Heart left ventricle (tissue), 16 donors: ENCODE measurements at places on chromosomes 7 and 10. TPM values are rescaled to one million over a fixed set of nuclear protein-coding genes. Genes with fewer than 3 reads are reported as not detected.

The ENTPD1 gene
- 10.5 TPM for total RNA-seq

DNA sequence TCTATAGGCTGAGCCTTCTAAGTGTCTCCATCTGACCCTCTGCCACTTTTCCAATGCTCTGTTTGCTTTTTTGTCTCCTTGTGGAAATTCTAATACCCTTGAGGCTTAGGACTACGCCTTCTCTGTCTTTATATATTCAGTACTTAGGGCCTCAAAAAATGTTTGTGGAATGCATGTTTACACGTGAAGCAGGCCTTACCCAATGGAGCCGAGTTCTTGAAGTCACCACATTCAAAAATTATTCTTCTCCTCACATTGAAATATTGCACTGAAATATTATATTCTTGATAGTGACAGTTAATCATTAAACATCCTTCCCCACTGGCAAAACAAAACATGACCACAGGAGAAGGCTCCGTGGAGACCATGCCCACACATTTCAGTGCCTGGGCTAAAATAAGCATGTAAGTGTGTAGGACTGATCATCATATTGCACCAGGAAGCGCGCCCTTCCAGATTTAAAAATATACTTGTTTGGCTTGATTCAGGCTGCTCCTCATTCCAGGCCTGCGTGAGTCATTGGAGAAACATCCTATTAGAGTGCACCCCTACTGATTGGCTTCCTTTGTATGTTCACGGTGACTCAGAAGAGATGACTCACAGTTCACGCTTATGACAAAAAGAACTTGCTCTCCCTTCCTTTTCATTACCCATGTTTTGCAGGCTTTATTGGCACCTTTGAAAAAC is 307.4 kb upstream of the AOAH start:
- H3K4me3 ChIP-seq = no peak overlapping the region
- peak overlapping the region; percentile 78 for H3K27ac ChIP-seq

The OR2A1 gene
- not detected for total RNA-seq

DNA sequence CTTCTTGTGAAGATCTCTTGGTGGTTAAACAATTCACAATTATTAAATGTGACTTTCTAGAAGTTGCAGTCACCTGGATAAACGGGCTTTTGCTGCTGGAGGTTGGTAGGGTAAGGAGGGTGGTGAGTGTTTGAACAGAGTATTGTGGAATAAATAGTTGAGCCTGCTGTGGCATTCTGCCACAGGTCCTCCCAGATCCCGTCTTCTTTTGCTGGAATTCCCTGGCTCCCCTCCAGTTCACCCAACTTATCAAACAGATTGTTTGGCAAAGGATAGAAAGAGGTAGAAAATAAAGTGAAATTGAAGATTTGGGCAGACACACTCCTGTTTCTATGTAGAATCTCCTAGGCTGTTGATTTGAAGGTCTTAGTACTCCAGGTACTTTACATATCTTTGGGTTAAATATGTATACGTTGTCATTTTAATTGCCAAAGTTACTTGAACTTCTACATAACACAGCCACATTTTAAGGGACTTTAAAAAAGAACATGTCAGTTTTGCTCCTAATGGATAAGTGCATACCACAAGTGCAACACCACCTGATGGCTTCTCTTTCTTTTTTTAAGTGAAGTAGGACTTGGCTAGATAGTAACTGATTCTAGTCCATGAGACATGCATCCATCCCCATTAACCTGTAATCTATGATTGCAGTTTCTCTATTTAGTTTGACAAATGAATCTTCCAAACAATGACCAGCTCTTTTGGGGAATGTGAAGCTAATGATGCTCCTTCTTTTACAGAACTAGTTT is 83.0 kb downstream of the ARL4A start:
- H3K4me3 ChIP-seq = no peak overlapping the region
- H3K27me3 ChIP-seq = no peaks in the 10 kb centered on the region
- DNase-seq = peak; percentile 31
- H3K4me1 ChIP-seq = no peaks in the 10 kb centered on the region

GRCh38 chr10:30750971-30751677 is 121.6 kb upstream of the LYZL2 start:
- H3K36me3 ChIP-seq = no peaks in the 10 kb centered on the region
- H3K27me3 ChIP-seq = no peaks in the 10 kb centered on the region
- peaks cover 23% of the 10 kb centered on the region for H3K4me1 ChIP-seq
- DNase-seq = no peak

DNA sequence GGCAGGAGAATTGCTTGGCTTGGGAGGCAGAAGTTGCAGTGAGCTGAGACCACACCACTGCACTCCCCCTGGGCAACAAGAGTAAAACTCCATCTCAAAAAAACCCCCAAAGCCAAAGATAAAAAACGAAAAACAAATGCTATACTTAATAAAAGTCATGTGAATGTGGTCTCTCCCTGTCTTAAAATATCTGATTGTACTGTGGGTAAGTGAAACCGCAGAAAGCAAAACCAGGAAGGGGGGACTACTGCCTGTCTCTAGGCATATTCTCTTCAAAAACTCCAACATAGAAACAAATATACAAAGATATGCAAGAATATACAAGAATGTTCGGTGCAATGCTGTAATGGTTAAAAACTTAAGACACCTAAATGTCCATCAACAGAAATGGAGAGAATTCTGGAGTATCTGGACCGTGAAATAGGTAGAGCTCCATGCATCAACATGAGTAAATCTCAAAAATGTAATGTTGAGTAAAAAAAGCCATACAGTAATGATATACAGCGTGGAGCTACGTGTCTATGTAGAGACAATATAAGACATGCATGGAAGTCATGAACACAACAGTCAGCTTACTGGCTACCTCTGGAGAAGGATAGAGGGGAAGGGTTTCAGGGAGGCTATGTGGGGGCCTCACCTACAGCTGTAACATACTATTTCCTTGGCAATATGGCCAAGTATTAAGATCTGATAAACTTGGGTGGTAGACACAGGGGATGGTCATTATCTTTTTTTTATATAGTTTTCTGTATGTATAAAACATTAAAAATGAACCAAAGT is 2.1 kb downstream of the ZNF394 start:
- peaks cover 25% of the 10 kb centered on the region for H3K4me1 ChIP-seq
- no peaks in the 10 kb centered on the region for H3K27me3 ChIP-seq
- peaks cover 58% of the 10 kb centered on the region for H3K36me3 ChIP-seq

GRCh38 chr10:7152341-7152740 is 258.5 kb downstream of the SFMBT2 start:
- no peak overlapping the region for H3K4me3 ChIP-seq
- DNase-seq = no peak
- H3K27me3 ChIP-seq = no peaks in the 10 kb centered on the region
- no peak overlapping the region for H3K27ac ChIP-seq
- H3K4me1 ChIP-seq = no peaks in the 10 kb centered on the region
- no peaks in the 10 kb centered on the region for H3K36me3 ChIP-seq

DNA sequence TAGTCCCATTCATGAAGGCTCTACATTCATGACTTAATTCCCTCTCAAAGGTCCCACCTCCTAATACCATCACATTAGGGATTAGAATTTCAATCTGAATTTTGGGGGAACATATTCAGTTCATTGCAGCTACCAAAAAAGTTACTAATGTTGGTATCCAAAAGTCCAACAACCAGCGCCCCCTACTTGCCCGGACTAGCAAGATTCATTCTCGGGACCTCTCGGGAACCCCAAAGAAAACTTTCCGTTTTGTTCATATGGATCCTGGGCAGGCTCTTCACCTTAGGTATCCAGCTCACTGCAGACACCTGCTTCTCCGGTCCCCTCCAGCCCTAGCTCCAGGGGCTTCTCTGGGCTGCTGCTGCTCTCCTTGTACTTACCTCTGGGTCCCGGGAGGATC is 8.9 kb upstream of the GRK5 start:
- no peaks in the 10 kb centered on the region for H3K36me3 ChIP-seq
- DNase-seq = no peak
- H3K27me3 ChIP-seq = no peaks in the 10 kb centered on the region
- H3K4me3 ChIP-seq = no peak overlapping the region

GRCh38 chr7:6730343-6730633 is 23.5 kb upstream of the ZNF12 start:
- peak overlapping the region; percentile 94 for H3K4me3 ChIP-seq
- no peak for DNase-seq
- H3K4me1 ChIP-seq = no peaks in the 10 kb centered on the region
- H3K36me3 ChIP-seq = peaks cover 31% of the 10 kb centered on the region
- H3K27me3 ChIP-seq = no peaks in the 10 kb centered on the region

DNA sequence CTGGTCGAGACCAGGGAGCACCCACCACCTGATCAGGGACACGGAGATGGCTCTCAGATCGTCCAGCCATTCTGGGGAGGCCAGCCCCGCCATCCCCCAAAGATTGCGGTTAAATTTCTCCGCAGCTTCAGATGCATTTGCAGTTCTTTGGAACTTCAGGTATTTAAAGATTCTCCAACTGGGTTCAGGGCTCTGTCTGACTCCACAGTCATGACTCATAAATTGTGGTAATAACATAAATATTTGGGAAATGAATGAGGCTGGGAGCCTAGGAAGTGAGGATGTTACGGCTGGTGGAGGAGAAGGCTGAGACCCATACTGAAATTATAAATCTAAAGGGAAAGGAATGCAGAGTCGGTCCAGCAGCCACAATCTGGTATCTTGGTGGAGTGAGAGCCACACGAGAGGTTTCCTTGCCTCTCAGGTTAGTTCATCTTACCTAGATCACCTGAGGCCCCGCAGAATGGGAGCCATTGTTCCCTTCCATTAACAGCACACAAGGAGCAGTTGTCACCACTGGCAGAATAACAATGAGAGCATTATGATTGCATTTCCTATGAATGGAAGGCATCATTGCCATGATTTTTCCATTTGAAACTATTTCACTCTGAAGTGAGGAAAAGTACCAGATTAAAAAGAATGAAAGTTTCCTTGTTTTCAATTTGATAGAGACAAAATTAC is 26.7 kb upstream of the DNAJB6 start:
- H3K27me3 ChIP-seq = no peaks in the 10 kb centered on the region
- no peaks in the 10 kb centered on the region for H3K36me3 ChIP-seq
- H3K4me1 ChIP-seq = no peaks in the 10 kb centered on the region
- no peak overlapping the region for H3K27ac ChIP-seq
- no peak for DNase-seq

The BCCIP gene
- 43.3 TPM for total RNA-seq

The VWDE gene
- not detected for total RNA-seq

GRCh38 chr10:99832439-99832838 is 50.0 kb downstream of the ABCC2 start:
- no peaks in the 10 kb centered on the region for H3K4me1 ChIP-seq
- H3K27me3 ChIP-seq = no peaks in the 10 kb centered on the region
- H3K27ac ChIP-seq = no peak overlapping the region

DNA sequence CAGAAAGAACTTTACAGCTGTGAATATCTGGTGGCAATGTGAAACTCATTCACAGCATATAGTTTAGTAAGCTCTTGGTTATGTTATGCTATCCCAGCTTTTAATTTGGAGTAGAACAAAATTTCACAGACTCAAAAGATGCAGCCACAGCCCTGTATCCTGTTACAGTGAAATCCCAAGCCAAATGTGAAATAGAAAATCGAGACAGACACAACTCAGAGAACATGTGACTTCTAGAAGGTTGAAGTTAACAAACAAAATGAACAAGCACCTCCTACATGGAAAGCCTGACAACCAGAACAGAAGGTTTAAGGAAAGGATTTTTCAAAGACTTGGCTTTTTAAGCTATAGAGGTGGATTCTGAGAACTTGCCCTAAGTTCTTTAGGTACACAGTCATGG is 39.6 kb downstream of the JAZF1 start:
- DNase-seq = no peak
- peaks cover 51% of the 10 kb centered on the region for H3K4me1 ChIP-seq
- no peak overlapping the region for H3K4me3 ChIP-seq
- no peaks in the 10 kb centered on the region for H3K27me3 ChIP-seq
- no peak overlapping the region for H3K27ac ChIP-seq

The ZNF727 gene
- not detected for total RNA-seq

DNA sequence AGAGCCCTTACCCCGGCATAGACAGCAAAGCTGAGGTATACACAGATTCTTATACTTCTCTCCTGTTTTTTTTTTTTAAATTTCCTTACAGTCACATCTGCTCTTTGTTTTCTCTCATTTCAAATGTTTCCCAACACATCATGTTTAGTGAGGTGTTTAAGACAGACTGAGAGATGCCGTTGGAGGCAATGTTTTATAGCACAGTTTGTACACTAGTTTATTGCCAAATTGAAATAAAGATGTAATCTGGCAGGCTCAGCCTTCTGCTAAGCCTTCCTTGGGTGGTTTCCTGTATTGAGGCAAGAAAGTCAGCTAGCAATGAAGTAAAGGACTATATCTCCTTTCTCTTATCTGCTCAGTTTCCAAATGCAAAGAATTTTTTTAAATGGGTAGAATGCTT is 393.4 kb downstream of the SORCS1 start:
- DNase-seq = no peak
- no peaks in the 10 kb centered on the region for H3K4me1 ChIP-seq
- H3K27me3 ChIP-seq = no peaks in the 10 kb centered on the region
- no peak overlapping the region for H3K4me3 ChIP-seq
- no peak overlapping the region for H3K27ac ChIP-seq
- H3K36me3 ChIP-seq = no peaks in the 10 kb centered on the region

The POLR2J gene
- total RNA-seq = 47.4 TPM

DNA sequence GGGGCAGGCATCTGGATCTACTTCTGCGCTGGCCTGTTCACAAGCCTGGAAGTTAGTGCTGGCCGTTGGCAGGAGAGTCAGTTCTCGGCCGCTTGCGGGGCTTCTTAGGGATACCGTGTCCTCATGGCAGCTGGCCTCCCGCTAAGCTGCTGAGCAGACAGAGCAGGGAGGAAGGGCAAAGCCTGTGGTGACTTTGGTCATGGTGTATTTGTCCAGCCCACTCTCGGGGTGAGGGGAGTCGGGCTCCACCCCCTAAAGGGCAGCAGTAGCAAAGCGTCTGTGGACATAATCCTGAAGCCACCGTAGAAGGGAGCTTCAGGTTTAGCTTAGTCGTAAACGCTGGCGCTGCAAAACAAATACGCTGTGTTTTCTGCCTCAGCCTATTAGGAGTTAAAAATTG is 12.2 kb downstream of the UBE3C start:
- H3K27ac ChIP-seq = no peak overlapping the region
- H3K4me3 ChIP-seq = no peak overlapping the region
- peak; percentile 16 for DNase-seq
- H3K36me3 ChIP-seq = no peaks in the 10 kb centered on the region

GRCh38 chr7:131858611-131859010 is 302.2 kb upstream of the PODXL start:
- H3K4me1 ChIP-seq = no peaks in the 10 kb centered on the region
- no peak for DNase-seq
- H3K36me3 ChIP-seq = no peaks in the 10 kb centered on the region
- H3K4me3 ChIP-seq = no peak overlapping the region
- H3K27ac ChIP-seq = no peak overlapping the region

GRCh38 chr7:6160191-6160623 is 112.2 kb downstream of the CYTH3 start:
- peaks cover 77% of the 10 kb centered on the region for H3K36me3 ChIP-seq
- H3K27ac ChIP-seq = peak overlapping the region; percentile 55
- H3K4me1 ChIP-seq = peaks cover 38% of the 10 kb centered on the region
- DNase-seq = peak; percentile 69
- H3K27me3 ChIP-seq = no peaks in the 10 kb centered on the region

The ZNF487 gene
- 2.2 TPM for total RNA-seq

DNA sequence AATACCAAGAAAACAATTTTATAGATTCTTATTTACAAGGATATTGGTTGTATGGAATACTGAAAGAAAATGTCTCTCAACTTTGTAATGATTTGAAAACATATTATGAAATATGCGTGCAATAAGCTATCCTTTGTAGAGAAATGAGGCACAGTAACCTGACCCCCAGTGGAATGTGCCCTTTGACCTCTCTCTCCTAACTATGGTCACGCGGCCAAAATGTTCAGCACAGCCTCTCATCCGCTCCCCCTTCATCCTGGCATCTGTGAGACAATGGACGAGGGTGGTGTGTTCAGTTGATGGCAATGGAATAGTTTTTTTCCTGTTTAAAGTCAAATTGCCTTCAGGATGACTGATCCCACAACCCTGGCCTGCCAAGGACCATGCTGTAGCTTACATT is 13.3 kb downstream of the BEND7 start:
- H3K36me3 ChIP-seq = peaks cover 2% of the 10 kb centered on the region
- no peaks in the 10 kb centered on the region for H3K4me1 ChIP-seq
- no peaks in the 10 kb centered on the region for H3K27me3 ChIP-seq
- H3K4me3 ChIP-seq = no peak overlapping the region
